Tibial artery (tissue), 4 donors: ENCODE measurements at places on chromosomes 4 and X.

DNA sequence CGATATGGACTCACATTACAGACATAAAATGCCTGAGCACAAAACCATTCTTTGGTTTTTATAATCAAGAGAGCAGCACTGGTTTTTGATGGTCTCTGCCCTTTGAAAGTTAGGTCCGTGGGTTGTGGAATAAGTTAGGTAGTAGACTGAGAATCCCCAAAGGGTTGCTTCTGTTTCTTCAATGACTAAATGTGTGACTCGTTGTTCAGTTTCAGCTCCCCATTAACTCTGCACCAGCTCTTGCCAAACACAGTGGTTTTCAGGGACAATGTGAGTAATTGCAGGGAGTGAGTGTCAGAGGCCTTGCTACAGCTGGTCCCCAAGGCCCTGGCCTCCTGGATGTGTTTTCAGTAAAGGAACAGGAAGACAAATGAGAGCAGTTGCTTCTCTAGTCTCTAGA, 24.8 kb downstream of the SMIM20 start:
- no peak for DNase-seq

DNA sequence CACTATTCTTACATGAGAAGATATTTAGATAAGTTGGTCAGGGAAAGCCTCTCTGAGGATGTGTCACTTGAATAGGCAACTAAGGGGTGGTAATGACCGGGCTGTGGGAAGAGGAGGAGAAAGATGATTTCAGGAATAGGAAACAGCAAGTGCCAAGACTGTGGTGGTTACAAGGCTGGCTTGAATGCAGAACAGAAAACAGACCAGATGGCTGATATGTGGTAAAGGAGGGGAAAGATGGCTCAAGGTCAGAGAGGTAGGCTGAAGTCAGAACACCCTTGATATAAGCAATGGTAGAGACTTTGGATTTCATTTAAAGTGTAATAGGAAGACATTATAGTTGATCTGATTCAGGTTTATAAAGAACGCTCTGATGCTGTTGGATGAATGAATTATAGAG, 15.0 kb downstream of the TLR7 start:
- no peak for DNase-seq

GRCh38 chrX:105349476-105349875, 129.0 kb upstream of the TEX13A start:
- no peak for DNase-seq

DNA sequence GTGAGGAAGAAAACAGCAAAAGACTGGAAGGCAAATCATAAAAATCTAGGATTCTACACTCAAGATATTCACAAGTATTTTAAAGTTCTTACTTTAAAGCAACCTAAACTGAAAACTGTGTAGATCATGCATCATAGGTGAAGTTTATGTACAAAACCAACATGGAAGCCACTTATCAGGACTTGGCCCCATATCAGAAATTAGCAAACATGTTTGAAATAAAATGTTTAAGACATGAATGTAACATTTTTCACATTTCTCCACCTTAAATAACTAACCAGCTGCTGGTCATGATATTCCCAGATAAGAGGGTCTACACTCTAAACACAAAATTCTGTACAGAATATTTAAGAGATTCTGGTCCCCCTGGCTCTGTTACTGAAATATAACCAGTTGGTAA, 38.5 kb downstream of the APBB2 start:
- no peak for DNase-seq

GRCh38 chrX:2841537-2841936, 12.8 kb downstream of the GYG2 start:
- no peak for DNase-seq

DNA sequence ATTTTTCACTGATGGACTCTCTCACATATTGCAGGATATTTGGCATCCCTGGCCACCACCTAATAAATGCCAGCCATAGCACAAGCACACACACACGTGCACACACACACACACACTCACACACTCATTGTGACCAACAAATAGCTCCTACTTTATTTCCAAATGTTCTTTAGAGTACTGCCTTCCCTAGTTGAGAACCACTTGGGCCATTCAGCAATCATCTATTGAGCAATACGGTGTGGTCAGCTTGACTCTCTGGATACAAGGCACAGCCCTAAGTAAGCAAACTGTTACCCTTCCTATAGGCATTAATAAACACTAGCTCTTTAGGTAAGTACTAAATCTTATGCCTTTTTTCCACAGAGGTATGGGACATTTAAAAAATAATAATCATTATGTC, 21.1 kb downstream of the CORIN start:
- DNase-seq, result no peak

DNA sequence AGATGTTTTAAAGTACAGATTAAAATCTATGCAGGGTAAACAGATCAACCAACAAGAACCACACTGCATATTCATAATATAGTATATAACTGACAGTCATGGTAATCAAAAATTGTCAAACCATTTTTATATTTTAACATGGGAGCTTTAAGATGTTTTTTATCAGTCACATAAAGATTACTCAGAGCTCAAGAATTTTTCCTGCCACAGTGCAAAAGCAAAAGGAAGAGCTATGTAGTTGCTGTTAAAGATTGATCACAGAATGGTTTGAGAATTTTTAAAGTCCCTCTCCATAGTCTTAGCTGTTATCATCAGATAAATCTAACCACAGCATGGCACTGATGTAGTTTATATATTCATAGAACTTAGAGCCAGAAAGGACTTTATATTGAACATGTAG, 8.5 kb downstream of the RAB9B start:
- DNase-seq, result no peak

DNA sequence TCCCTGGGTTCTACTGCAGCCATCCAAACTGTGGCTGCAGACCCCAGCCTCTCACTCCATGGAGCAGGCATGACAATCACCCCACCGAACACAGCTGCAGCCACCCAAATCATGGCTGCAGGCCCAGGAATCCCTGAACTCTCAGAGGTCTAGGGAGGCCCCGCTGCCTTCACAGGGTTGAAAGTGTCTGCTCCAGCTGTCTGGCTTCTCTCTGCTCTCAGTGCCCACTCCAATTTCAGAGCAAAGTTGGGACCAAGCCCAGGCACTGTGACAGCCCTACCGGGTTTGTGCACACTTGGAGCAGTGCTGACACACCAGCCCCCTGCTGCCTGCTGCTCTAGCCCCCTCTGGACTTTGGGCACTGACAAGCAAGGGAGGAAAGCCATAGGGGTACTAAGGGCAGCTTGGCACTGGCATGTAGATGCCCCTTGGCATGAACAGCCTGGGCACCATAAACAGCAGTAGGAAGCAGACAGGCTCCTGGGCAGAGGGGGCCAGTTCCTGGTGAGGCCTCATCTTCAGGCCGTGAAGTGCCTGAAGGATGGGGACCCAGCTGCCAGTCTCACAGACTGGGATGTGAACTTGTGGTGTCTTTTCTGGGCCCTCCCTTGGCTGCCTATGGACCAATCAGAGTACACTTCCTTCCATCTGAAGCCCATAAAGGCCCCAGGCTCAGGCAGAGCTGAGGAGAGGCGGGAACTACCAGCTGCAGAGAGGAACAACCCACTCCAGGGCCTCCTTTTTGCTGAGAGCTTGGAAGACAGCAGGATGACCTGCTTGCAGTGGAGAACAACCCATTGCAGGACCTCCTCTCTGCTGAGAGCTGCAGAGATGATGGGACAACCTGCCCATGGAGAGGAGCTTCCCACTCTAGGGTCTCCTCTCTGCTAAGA, 68.8 kb downstream of the TECRL start:
- DNase-seq, result no peak

DNA sequence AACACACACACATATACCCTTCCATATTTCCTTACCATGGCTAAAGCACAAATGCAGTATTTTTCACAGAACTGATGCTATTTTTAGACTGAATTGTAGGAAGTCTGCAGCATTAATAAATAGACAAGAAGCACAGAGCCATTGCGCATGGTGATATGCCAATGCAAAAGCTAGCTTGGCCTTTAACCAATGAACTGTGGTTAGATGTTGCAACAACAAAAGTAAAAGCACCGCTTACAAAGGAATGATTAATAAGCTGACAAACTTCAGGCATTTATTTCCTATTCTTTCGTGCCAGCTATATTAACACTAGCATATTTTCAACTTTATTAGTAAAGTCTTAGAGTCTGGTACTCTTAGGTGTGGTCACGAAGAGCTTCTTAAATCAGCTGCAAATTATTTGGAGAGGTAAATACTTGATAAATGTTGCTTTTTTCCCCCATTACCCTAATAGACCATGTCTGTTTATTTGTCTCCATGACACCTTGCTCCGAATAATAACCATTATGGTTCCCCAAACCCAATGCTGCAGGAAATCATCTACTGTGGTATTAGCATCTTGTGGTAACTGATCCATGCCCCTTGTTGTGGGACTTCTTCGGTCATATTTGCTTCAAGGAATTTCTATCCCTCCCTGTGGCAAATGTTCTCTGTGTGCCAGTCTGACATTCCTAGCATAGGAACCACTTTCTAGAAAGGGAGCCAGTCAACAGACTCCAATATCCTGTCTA, 306.1 kb upstream of the TAPT1 start:
- DNase-seq, result peak; percentile 28

DNA sequence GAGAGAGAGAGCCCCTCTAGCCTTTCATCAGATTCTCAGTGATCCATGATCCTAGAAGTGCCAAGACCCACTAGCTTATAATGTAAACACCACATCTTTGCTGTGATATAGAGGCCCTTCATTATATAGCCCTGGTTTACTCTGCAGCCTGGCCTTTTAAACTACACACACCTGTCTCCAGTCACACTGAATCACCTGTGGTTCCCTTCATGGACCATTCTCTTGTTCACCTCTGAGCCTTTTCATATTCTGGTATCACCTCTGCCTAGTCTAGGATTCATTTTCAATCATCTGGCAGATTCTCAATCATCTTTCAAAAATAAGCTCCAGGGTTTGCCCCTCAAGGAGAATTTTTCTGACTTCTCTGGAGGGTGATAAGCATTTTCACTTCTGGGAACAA, 50.0 kb upstream of the CD40LG start:
- DNase-seq, result no peak

DNA sequence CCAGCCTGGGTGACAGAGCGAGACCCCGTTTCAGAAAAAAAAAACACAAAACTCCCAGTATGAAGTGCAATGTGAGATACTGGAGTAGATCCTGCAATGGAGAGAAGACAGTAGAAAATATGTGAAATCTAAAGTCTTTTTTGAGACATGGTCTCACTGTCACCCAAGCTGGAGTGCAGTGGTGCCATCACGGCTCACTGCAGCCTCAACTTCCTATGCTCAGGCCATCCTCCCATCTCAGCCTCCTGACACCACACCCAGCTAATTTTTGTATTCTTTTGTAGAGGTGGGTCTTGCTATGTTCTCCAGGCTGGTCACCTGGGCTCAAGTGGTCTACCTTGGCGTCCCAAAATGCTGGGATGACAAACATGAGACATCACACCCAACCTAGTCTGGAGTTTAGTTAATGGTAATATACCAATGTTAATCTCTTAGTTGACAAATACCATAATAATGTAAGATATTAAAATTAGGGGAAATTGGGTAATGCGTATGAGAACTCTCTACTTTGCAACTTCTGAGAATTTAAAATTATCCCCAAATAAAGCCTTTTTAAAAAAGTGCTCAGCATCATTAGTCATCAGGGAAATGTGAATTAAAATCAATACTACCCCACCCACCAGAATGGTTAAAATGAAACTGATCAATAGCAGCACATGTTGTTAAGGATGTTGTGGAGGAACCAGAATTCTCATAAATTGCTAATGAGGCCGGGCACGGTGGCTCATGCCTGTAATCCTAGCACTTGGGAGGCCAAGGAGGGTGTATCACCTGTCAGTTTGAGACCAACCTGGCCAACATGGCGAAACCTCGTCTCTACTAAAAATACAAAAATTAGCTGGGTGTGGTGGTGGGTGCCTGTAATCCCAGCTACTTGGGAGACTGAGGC, 15.0 kb downstream of the RBMX start:
- no peak for DNase-seq

DNA sequence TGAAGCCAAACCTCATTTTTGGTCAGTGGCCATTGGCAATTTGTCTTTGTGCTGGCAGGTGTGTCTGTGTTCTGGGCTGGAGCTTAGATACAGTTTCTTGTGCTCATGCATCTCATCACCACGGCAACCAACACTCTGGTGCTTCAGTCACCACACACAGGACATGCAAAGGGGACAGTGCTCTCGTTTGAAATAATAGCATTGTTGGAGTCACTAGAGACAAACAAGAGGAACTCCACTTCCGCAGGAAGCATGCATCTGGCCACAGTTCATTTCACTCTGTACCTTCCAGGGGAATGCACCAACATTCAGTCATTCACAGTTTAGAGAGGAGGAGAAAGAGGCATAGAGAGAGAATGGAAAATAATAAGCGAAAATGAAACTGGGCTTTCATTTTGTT, 267.4 kb downstream of the ANK2 start:
- no peak for DNase-seq

DNA sequence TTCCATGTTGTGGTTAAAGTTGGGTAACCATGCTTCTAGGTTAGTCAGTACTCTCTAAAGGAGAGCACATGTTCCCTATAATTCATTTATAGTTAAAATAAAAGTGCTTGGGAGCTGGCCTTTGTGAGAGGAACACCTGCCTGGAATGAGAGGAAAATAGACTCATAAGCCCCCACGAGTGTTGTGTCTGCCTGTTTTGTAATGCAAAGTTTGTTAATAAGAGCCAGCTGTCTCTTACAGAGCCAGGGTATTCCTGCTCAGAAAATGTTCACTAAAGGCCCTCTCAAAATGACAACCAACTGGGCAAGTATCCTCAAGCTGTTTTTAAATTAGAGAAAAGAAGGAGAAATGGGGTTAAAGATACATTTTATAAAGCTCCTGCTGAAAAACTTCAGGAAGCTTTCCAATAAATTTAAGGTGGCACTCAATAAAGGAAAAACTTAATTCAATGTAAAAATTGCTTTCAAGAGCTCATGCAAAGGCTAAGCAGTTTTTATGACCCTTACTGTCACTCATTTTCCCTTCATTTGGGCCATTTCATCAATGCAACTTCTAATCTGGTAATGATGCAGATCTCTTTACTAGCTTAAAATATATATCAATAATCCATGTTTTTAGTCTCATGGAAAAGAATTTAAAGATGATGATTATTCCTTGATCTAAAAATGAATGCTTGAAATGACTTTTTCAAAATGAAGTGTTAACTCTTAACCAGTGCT, 793.6 kb downstream of the STPG2 start:
- DNase-seq, result no peak

- DNase-seq, result no peak
Observed at GRCh38 chr4:169417629-169418282, 147.0 kb upstream of the SH3RF1 start.

GRCh38 chr4:3355266-3355748, 62.5 kb downstream of the RGS12 start:
- DNase-seq, result no peak

GRCh38 chr4:51866835-51867234, 23.9 kb downstream of the DCUN1D4 start:
- DNase-seq, result no peak

GRCh38 chr4:170729236-170729635, 639.5 kb upstream of the AADAT start:
- DNase-seq, result no peak

GRCh38 chr4:24730256-24731001, 64.9 kb upstream of the SOD3 start:
- DNase-seq, result peak; percentile 97

DNA sequence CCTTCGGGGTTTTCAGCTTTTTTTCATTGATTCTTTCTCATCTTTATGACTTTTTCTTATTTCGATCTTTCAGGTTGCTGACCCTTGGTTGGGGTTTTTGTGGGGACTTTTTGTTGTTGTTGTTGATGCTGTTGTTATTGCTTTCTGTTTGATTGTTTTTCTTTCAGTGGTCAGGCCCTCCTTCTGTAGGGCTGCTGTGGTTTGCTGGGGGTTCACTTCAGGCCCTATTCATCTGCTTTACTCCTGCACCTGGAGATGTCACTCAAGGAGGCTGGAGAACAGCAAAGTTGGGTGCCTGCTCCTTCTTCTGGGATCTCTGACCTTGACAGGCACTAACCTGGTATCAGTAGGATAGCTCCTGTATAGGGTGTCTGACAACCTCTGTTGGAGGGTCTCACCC, 39.9 kb upstream of the PCDH18 start:
- no peak for DNase-seq
